Muscle of back (tissue), 13 donors: ENCODE measurements at places on chromosomes 2 and 18. TPM values are rescaled to one million over a fixed set of nuclear protein-coding genes. Genes with fewer than 3 reads are reported as not detected.
A peak's percentile ranks its signal among the peaks of the same experiment; 100 is the strongest.

PTH2R gene
- 0.63 TPM for polyA plus RNA-seq

EHBP1 gene
- 29.5 TPM for polyA plus RNA-seq

RETSAT gene
- polyA plus RNA-seq = 16.2 TPM

SLC9A2 gene
- polyA plus RNA-seq = 1.6 TPM

B3GNT7 gene
- 0.51 TPM for polyA plus RNA-seq

NEU4 gene
- polyA plus RNA-seq = 3.5 TPM

MC4R gene
- 0.22 TPM for polyA plus RNA-seq

LDAH gene
- 13.1 TPM for polyA plus RNA-seq

DNA sequence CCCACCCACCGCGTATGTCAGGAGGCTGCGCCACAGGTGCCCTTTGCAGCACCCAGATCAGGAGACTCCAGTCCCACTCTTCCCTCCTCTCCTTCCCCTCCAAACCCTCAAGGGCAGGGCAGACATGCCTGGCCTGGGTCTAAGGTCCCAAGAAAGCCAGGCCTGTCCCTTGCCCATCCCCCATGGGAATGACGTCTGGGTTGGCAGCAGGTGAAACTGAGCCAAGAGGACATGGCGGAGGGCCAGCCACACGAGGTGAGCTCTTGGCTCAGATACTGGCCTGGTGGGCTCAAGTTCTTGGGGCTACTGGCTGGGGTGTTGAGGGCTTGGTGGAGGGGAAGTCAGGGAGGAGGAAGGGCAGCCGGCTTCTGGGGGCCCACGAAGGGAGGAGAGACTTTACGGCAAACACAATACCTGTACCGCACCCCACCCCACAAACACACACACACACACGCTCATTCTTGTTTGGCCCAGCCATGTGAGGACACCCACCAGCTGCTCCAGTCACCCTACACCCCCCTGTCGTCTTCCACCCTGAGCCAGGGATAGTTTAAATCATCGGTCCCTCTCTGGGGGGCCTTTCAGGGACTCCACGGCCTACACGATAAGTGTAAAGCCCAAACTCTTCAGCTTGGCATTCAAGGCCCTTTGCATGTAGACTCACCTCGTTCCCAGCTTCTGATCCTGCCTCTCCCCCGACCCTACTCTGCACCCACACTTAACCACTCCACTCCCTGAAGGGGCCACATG, 24.1 kb upstream of the TNS1 start:
- DNase-seq = peak; percentile 6

GRCh38 chr2:212033888-212034287, 504.7 kb downstream of the ERBB4 start:
- DNase-seq = no peak

- no peak for DNase-seq
Measured at GRCh38 chr2:181627545-181627944, 29.4 kb downstream of the CERKL start.

GRCh38 chr2:171889808-171890207, 4.2 kb downstream of the SLC25A12 start:
- DNase-seq = no peak

GRCh38 chr2:150887926-150888325, 373.7 kb downstream of the RBM43 start:
- no peak for DNase-seq

GRCh38 chr2:215896921-215897320, 116.4 kb downstream of the MREG start:
- no peak for DNase-seq

- peak; percentile 67 for DNase-seq
Measured at GRCh38 chr2:133490411-133490980, 77.8 kb downstream of the NCKAP5 start.

DNA sequence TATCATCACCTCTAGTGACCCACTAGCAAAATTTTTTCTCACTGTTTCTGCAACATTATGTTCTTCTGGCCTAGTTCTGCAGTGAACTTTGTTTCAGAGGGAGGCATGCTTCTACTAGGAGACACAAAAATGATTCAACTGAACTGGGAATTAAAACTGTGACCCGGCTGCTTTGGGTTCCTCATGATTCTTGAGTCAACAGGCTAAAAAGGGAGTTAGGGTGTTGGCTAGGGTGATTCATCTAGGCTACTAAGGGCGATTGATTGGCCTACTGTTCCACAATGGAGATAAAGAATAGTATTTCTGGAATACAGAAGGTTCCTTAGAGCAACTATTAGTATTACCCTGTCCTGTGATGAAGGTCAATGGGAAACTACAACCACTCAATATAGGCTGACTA, 179.5 kb downstream of the PPP1R1C start:
- DNase-seq = no peak

- DNase-seq = no peak
Measured at GRCh38 chr2:207251573-207252192, 85.9 kb upstream of the KLF7 start.

DNA sequence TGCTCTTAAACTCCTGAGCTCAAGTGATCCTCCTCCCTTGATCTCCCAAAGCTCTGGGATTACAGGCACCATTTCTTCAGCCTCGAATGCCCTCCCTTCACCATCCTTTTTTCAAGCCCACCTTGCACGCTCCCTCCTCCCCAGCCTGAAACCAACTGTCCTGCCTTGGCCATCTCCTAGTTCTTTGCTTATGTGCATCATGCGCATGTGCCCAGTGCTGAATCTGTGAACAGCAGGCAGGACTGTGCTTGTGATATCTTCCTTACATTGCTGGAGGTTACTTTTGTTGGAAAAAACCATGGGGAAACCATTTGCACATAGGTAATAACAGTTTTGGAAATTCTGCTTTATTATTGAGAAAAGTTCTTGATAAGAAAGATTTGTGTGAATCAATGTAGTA, 30.2 kb upstream of the CETN1 start:
- no peak for DNase-seq

DNA sequence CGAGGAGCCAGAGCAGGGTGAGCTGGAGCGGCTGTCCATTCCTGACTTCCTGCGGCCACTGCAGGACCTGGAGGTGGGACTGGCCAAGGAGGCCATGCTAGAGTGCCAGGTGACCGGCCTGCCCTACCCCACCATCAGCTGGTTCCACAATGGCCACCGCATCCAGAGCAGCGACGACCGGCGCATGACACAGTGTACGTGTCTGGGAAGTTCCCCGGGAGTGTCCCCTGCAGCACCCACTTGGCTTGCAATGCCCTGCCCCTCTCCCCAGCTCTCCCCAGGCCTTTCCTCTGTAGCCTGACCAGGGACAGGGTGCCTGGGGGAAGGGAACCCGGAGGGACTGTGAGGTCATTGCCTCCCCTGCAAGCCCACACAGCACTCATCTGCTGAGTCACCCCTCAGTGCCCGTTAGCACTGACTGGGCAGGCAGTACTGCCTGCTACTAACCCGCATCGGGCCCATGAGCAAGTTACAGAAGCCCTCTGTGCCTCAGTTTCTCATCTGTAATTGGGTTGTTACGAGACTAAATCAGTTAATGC, 29.4 kb upstream of the GMPPA start:
- no peak for DNase-seq

GRCh38 chr18:26568926-26569665, 20.7 kb upstream of the KCTD1 start:
- DNase-seq = no peak
